ENCODE measurements at places on chromosomes 6 and 20.
A peak's percentile ranks its signal among the peaks of the same experiment; 100 is the strongest.

DNA sequence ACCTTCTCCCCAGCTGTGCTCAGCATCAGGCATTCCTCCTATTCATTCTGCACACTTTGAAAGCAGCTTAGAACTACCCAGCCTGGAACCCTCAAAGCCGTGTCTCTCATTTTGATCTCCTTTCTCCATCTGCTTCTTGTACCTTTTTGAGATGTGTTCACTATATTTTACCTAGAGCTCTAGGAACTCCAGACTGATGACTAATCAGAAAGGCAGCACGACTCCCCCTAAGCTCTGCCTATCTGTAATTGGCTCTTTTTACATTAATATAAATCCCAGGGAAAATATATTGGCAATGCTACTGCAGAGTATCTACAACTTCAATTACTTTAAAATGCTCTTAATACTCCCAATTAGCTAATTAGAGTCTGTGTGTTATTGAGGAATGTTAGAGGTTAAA lies 671.5 kb downstream of the CBLN4 start:
- DNase-seq = no peak

DNA sequence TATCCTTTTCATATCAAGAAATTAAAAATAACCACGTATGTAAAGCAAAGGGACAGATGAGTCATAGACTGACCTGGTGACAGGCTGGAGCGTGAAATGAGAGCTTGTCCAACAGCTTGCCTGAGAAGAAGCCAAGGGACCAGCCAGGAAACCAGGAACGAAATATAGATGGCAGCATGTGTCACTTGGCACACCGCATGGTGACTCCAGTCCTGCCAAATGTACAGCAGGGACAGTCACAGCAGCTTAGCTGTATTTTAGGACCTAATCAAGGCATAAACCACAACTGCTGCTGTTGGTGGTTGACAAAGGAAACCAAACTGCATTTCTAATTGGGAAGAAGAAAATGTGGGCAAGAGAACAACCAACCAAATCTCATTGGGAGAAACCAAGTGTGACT lies 755.0 kb downstream of the TFAP2A start:
- no peak for DNase-seq

DNA sequence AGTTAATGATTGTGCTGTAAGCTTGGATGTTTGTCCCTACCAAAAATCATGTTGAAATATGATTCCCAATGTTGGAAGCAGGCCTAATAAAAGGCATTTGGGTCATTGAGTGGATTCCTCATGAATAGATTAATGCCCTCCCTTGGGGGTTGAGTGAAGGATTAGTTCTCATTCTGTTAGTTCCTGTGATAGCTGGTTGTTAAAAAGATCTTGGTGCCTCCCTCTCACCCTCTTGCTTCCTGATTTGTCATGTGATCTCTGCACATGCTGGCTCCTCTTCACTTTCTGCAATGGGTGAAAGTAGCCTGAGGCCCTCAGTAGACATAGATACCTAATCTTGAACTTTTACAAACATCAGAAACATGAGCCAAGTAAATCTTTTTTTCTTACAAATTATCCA lies 115.6 kb upstream of the HCRTR2 start:
- DNase-seq = no peak

- DNase-seq = no peak
Observed at GRCh38 chr6:3501826-3502500, 45.1 kb upstream of the SLC22A23 start.

- no peak for DNase-seq
Observed at GRCh38 chr6:79557673-79558467, 20.6 kb upstream of the LCA5 start.

DNA sequence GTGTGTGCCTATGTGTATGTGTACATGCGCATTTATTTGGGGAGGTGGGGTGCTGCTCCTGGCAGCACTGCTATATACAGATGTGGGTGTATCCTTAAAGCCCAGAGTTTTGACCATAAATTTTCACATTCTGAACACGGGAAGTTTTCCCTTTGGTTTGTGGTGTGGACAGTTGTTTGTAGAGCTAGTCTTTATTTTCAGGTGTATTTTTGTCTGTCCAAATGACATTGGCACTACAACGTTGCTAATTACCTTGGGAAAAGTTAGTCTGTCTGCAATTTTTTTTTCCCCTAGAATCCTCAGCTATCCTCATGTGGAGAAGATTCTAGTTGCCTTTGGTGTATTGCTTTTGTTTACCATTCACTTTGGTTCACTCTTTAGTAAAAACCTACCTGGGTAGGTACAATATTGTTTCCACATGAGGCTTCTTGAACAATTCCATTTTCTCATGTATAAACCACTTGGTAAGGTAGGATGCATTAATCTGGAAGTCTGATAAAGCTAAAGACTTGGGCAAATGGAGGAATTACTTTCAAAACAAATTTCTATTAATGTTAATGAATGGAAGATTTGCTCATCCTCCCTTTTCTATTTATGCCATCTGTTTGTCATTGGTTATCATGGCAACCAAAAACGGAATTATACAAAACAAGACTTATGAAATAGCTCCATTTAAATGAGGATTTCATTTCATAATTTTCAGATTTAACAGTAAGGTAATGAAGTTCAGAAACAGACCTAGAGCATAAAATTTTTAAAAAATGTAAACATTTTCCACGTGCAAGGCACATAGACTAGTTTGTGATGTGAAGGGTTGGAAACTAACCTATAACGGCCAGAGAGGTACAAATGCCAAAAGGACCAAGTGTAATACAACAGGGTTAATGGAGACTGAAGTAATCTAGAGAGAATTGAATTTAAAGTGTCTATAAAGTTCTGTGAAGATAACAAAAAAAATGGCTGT lies 3.9 kb downstream of the CCN2 start:
- DNase-seq = no peak

DNA sequence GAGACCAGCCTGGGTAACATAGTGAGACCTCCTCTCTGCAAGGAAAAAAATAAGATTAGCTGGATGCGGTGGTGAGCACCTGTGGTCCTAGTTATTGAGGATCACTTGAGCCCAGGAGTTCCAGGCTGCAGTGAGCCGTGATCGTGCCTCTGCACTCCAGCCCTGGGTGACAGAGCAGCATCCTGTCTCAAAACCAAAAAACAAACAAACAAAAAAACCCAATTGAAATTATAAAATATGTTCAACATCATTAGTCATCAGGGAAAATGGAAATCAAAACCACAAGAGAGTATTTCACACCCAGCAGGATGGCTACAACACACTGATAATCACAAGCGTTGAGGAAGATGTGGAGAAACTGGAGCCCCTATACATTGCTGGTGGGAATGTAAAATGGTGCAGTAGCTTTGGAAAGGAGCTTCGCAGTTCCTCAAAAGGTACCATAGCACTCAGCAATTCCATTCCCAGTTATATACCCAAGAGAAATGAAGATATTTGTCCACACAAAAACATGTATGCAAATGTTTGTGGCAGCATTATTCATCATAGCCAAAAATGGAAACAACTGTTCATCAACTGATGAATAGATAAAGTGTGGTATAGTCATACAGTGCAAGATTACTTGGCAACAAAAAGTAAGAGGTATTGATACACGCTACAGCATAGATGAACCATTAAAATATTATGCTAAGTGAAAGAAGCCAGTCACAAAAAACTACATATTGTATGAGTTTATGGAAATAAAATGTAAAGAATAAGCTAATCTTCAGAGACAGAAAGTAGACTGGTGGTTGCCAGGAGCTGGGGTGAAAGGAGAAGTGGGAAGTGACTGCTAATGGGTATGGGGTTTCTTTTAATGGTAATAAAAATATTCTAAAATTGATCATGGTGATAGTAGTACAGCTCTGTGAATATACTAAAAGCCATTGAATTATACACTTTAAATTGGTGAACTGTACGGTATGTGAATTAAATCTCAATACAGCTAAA lies 38.7 kb upstream of the RIPOR2 start:
- peak; percentile 59 for DNase-seq

DNA sequence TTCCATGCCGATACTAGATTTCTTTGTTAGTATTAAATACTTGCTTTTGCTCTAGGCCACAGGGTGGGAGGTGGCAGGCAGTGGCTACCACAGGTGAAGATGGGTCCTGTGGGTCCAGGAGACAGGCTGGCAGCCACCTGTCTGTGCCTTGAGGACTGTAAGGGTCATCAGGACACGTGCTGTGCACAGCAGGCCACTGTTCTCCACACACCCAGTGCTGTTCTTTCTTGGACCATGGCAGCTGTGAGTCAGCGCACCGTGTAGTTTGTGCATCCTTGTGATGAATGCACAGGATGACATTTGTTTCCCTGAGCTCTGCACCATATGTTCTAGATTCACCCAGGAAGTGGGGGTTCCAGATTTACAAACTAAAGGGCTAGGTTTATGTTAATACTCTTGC lies 317.0 kb downstream of the ZFAND3 start:
- DNase-seq = no peak

- DNase-seq = no peak
Observed at GRCh38 chr20:61321481-61321880, 69.4 kb downstream of the CDH4 start.

DNA sequence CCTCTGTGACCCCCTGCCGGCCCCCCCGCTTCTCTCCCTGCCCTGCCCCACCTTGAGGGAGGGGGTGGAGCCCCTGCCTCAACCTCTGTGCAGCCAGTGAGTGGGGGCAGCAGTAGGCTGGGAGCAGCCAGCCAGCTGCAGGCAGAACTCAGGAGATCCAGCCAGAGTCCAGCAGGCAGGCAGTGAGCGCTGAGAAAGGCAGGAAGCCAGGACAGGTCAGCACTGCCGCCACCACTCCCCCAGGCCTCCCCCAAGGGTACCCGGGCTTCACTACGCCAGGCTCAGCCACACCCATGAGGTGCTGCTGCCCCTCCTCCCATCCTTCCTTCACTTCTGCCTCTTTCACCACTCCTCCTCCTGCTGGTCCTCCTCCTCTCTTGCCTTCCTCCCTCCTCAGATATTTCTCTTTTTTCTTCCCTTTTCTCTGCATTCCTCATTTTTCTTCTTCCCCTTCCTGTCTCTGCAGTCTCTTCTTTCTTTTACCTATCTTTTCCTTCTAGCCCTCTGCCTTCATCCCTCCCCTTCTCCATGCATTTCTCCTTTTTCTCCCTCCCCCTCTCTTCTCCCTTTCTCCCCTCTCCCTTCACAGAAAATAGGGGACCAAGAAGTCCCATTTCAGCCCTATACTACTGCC lies 11.5 kb downstream of the TMEM63B start:
- no peak for DNase-seq

GRCh38 chr20:51526754-51527153 lies 15.8 kb downstream of the NFATC2 start:
- DNase-seq = no peak

- peak; percentile 66 for DNase-seq
Observed at GRCh38 chr6:144285798-144286502, 815 bp downstream of the UTRN start.

GRCh38 chr6:170296746-170297575 lies 6.1 kb upstream of the DLL1 start:
- no peak for DNase-seq

- no peak for DNase-seq
Observed at GRCh38 chr6:7172649-7173048, 64.9 kb downstream of the RREB1 start.

DNA sequence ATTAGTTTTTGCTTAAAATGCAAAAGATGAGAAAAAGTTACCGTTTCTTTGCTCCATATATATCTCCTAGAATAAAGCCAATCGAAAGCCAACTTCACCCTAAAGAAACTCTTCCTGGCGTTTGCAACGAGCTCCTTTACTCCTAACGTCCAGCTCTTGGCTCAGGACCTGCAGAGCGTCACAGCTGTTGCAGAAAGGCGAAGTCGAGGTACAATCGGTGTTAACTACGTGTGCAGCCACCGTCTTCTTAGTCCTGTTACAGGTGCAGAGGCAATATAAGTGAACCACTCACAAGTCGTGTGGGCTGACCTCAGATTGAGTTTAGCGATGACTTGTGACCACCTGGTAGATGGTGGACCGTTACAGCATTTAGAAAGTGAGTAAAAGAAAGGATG lies 113.1 kb downstream of the TRIM27 start:
- DNase-seq = no peak

DNA sequence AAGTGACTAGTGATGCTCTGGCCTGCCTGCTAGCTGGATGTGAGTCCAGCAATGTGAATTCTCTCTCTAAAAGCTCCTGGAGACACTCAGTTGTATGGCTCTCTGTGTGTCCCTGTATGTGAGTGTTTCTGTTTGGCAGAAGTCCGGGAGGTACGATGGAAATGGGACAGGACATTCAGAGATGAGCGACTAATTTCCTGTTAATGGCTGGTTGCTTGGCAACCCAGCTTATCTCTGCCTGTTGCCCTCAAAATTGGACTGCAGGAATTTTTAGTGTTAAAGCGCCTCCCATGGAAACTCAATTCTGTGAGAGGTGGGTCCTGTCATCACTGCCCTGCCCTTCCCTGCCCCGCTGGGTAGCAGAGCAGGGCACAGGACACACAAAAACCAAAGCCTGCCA lies 136.8 kb upstream of the LRFN2 start:
- no peak for DNase-seq

DNA sequence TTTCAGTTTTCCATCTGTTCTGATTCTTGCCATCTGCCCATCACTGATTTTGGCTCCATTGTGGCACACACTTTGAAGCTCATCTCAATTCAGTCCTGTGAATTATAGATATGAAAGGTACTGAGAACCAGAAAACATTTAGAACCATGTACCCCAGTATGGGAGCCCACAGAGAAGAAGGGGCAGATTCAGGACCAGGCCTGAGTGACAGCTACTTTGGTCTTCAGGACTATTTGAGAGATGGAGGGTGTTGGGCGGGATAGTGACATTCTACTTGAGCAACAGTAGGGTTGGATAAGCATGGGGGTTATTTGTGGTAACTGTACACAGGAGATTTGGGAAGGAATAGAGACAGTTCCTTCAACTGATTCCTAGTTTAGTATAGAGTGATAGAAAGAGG lies 259.2 kb upstream of the MANEA start:
- DNase-seq = no peak

All from activated CD8-positive, alpha-beta memory T cell treated with anti-CD3 and anti-CD28 coated beads, Interleukin-2, amount 10 ng/mL, durations not matched to agents 7 days and 5 days (primary cell).